DMS153 (cell line): ENCODE measurements at places on chromosomes 12 and 14.

- DNase-seq = no peak
Observed at GRCh38 chr12:10097521-10097920, 1.3 kb downstream of the CLEC1A start.

DNA sequence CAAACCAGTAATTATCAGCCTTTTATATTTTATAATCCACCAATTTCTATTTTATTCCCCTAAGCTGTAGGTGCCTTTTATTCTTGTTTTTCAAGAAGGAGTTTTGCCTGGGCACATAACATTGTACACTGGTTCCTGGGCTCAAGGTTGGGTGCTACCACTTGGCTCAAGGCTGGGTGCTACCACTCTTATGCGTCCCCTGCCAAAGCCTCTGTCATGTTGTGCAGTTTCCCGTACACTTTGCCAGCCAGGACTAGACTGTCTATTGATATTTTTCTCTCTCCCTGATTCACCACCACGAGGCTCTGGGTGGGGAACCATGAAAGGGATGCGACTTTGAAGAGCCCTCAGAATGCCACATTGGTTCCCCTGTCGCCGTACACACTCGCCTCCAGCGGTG, 52.5 kb upstream of the VASH1 start:
- DNase-seq = no peak

GRCh38 chr14:66069036-66069435, 417.1 kb upstream of the CCDC196 start:
- DNase-seq = no peak

DNA sequence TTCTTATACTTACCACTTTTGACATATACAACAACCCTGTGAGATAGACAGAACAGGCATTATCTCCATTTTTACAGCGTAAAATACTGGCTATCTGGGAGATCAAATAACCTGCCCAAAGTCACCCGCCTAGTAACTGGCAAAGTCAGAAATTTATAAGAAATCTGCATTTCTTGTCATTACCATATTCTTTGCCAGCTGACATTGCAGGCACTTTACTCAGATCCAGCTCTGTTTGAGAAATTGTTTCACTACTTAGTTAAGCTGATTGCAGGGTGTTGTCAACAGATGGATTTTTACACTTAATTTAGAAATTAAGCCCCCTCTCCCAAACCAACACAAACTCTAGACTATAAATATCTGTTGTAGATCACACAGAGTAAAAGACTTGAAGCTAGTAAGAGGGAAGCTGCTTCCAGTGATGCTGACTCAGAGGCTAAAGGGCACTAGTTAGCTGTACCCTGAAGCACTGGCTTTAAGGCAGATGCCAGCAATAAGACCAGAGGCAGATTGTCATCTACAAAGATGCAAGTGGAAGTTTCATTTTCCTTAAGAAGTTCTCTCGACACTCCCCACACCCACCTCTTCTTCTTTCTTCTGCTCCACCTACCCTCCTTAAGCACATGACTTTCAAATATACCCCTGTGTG, 153.1 kb downstream of the ANO6 start:
- no peak for DNase-seq

DNA sequence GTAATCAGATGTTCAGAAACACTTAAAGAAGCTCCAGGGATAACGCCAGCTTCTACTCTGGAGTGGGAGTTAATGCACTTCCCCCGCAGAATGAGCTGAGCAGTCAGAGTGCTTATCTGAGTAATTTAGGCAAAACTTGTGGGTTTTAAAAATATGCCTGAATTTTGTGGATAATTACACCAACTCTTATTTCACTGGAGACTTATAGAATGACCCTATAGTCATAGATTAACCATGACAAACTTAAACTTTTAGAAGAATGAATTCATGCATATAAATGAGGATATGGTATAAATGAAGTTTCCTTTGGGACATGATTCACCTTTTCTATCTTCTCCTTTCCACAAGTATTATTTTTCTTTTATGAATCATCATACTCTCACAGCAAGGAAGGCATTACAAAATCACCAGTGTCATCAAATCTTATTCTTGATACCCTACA, 241.1 kb upstream of the FBXO33 start:
- no peak for DNase-seq

- no peak for DNase-seq
Observed at GRCh38 chr14:84807673-84808072, 722.3 kb upstream of the FLRT2 start.

DNA sequence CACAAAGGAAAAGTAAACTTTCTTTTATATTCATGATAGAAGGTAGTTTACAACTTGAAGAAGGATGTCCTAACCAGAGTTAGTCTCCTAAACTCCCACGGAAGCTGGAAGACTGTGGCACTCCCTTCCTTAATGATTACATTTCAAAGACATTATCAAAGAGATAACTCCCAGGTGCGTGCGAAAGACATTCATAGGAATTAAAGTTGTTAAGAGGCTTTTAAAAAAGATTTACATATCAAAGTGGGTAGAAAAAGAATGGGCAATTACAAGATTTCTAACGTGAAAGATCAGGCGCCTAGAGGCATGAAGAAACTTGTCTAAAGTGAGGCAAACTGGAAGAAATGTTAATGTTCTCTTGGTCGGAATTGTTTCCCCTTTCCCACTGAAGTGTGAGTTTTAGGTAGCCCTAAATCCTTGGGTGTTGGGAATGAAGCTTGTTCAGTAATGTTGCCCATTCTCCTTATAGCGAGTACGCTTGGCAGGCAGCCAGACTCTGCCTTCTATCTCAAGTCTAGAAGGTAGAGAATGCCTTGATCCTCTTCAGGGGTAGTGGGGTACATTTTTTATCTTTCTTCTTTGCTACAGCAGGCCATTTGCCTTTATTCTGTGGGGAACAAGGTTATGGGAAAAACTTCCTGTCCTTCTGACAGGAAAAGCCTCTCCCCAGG, 642.0 kb downstream of the SLC6A15 start:
- DNase-seq = no peak

- DNase-seq = no peak
Observed at GRCh38 chr14:75090353-75090752, 20.9 kb downstream of the ZC2HC1C start.

- no peak for DNase-seq
Observed at GRCh38 chr14:99271221-99271941, 616 bp downstream of the BCL11B start.

DNA sequence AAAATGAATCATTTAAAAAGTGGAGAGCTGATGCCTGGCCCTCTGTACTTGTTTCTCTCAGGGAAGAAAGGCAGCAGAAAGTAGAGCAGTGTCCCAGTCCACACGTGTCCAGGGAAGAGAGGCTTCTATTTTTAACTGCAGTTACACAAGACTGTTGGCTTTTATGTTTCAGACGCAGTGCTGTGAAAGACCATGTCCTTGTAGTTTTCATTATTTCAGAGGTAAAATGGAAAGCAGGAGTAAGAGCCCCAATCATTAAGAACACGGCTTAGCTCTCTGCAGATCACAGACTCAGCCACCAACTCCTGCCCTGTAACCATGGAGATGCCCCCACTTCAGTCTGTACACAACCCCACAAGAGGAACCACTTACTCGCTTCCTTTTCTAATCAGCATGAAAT, 336.3 kb downstream of the DAD1 start:
- DNase-seq = no peak

DNA sequence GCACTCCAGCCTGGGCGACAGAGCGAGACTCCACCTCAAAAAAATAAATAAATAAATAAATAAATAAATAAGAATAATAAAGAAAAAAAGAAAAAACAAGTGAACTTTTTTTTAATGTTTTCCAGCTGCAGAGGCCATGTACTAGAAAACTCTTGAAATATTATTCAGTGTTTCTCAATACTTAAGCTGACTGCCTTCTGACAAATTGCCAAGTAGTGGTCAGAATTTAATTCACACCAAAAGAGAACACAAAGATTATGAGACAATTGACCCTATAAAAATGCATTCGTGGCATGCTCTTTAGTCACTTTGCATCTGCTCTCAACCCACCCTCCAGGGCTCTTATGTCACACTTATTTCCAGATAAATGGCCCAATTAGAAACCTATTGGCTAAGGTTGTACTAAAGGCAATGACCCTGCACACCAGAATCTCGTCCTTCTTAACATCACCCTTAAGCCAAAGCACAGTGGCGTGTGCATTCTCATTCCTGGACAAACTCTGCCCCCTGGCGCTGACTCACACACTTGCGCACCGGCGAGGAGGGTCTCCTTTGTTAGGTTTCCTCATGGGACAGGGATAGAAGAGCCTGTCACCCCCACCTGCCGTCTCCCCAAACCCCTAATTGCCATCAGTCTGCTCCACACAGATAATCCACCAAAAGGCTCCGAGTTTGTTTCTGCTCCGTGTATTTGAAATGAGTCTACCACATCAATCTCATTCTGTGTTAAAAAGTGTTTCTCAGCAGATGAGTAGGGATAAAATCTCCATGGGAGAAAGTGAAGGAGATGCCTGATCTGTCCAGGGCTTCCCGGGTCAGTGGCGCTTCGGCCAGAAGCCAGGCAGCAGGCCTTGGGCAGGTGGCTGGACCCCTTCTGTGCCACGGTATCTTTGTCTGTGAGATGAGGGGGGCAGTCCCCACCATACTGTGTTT, 73.1 kb upstream of the CEP83 start:
- peak; percentile 64 for DNase-seq

GRCh38 chr12:2580821-2581220, 213.9 kb upstream of the FKBP4 start:
- DNase-seq = no peak

DNA sequence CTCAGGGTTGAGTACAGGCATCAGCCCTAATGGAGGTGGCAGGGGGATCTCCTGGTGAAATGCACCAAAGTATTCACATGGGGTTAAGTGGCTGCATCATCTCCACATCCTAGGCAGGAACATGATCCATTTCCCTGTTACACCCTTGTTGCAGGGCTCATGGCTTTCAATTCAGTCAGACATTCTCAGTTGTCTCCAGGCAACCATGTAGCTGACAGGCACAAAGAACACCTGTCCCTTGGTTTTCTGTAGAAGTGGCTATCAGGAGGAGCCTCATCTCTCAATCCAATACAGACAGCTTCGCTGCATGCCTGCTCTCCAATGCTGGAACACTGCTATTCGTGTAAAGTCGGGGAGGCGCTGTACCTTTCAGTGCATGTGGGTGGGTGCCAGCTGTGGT, 299.0 kb upstream of the FOXG1 start:
- DNase-seq = peak; percentile 59

- DNase-seq = no peak
Observed at GRCh38 chr12:66719862-66720261, 41.0 kb upstream of the GRIP1 start.

GRCh38 chr14:47269756-47270492, 405.5 kb downstream of the MDGA2 start:
- no peak for DNase-seq

DNA sequence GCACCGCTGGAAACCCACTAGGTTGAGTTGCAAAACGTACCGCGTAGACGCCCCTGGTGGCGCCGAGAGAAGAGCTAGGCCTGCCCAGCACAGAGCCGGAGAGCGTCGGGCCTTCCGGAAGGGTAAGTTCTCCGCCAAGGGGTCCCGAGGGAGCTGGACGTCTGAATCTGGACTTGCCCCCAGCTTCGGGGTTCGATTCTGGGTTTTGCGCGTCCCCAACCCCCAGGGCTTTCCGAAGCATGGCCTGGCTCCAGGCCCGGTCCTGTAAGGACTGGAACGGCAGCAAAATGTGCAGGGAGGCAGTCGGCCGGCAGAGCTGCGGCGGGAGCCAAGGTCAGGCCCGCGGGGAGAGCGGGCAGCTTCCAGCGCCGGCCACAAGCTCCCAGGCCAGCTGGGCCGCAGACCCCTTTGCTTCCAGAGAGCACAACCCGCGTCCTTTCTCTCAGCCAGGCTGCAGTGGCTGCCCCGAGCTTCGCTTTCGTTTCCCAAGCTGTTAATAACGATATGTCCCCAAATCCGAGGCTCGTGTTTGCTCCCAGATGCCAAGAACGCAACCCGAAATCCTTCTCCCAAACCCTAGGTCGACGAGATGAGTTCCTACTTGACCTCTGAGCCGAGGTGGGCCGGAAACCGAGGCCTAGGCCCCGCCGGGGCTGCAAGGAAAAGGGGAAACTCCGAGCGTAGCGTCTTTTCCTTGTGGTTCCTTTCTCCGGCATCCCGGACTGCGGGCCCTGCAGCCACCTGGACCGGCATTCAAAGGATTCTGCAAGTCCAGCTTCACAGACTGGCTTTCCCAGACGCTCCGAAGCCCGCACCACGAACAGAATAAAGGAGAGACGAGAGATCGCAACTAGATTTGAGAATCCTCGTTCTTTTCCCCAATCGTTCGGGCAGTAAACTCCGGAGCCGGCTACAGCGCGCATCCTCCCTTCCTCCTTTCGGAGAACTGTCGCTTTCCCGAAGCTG, 3.2 kb upstream of the TBX5 start:
- no peak for DNase-seq

DNA sequence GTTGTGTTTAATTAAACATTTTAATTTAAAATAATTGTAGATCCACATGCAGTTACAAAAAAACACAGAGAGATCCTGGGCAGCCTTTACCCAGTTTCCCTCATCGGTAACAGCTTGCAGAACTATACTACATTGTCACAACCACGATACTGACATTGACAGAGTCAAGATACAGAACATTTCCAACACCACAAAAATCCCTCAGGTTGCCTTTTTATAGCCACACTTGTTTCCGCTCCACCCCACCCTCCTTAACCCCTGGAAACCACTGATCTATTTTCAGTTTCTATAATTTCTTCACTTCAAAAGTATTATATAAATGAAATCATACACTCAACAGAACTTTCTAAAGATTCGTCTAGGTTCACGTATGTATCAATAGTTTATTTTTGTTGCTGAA, 458.8 kb upstream of the SOX5 start:
- DNase-seq = no peak

GRCh38 chr14:73762375-73762822, 48.2 kb upstream of the PNMA1 start:
- peak; percentile 33 for DNase-seq

GRCh38 chr12:24084800-24085199, 135.3 kb upstream of the SOX5 start:
- no peak for DNase-seq
